ENCODE measurements at places on chromosomes 12 and 14. TPM values are rescaled to one million over a fixed set of nuclear protein-coding genes. Genes with fewer than 3 reads are reported as not detected.

TMEM106C gene
- total RNA-seq, result 30.0 TPM

- DNase-seq, result no peak
Observed at GRCh38 chr12:19792028-19792427, 352.7 kb downstream of the AEBP2 start.

DNA sequence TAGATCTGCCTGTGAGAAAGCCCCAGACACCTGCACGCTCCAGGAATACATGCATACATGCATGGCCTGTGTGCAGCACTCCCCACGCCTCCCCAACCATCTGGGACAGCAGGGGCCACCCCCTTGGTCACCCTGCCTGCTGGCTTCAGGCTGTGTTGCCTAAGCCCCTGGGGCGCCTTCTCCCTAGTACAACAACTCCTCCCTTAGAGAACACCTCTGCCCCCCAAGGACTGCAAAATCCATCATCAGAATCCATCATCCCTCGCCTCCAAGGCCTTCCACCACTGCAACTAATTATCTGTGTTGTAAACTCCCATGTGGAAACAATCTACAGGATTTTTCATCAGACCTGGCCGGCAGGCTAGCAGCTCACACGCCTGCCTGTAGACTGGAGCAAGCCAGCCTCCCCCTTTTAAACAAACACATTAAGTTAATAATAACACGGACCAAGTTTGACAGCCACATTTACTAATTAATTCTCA is 36.8 kb downstream of the ZFP36L1 start:
- DNase-seq, result no peak

DNA sequence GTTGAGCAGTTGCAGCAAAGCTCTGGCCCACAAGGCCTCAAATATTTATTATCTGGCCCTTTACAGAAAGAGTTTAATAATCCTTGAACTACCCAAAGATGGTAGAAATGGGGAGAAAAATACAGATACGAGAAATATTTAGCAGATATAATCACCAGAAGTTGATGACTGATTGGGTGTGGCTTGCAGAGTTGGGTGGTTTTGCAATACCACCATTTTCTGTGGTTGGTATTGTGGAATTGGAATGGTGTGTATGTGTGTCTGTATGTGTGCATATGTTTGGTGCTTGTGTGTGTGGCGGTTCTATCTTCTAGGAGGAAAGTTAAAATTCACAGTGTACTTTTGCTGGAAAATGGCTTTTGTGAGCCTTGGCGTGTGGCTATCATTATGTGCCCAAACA is 85.4 kb upstream of the MANSC4 start:
- DNase-seq, result peak; percentile 70

DNA sequence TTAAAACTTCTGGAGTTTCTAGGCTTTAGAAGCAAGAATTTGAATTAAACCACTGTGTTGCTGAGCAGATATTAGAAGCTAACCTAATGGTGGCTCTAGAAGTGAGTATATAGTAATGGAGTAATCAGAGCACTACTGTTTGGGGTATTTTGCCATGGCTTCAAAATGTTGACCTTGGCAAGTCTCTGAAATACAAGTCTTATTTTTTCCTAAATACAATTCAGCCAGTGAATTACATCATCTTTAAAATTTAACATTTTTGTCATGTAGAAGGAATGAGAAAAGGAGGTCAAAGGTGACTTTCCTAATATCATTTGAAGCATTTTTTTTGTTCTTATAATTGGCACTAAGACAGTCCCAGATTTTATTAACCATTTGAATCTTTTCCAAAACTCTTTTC is 25.2 kb downstream of the PMCH start:
- DNase-seq, result peak; percentile 46

C1QL4 gene
- total RNA-seq, result 0.09 TPM

GRCh38 chr14:37870170-37870569 is 274.7 kb downstream of the TTC6 start:
- DNase-seq, result no peak

NRL gene
- 0.70 TPM for total RNA-seq

- DNase-seq, result peak; percentile 94
Observed at GRCh38 chr12:121399391-121400331, at the start of gene RNF34. RNF34 (plus strand) TSS chr12:121400118; CDS start chr12:121400213, 95 bp downstream.

DNA sequence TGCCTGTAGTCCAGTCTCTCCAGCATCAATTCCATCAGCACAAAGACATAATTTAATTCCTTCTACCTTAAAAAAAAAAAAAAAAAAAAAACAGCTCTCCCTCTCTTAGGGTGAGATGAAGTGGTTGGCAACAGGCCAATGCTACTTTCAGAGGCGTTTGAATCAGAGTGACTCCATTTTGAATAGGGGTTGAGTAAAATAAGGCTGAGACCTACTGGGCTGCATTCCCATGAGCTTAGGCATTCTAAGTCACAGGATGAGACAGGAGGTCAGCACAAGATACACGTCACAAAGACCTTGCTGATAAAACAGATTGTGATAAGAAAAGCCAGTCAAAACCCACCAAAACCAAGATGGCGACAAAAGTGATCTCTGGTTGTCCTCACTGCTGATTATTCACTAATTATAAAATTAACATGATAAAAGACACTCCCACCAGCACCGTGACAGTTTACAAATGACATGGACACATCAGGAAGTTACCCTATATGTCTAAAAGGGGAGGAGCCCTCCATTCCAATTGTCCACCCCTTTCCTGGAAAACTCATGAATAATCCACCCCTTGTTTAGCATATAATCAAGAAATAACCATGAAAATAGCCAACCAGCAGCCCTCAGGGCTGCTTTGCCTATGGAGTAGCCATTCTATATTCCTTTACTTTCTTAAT is 6.9 kb upstream of the TCL1B start:
- no peak for DNase-seq

DNA sequence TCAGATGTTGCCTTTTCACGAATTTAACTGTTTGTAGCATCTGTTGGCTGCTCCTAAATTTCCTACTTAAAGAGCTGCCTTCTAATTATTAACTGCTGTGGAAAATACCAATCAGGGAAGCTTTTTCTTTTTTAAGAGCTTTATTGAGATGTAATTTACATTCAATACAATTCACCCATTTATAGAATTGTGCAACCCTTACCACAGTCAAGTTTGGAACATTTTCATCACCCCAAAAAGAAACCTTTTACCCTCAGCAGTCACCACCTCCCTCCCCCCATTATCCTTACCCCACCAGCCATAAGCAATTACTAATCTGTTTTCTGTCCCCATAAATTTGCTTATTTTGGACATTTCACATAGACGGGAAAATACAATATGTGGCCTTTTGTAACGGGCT is 1.4 kb downstream of the PCNX4 start:
- DNase-seq, result no peak

GRCh38 chr14:42378274-42378673 is 771.6 kb downstream of the LRFN5 start:
- no peak for DNase-seq

DNA sequence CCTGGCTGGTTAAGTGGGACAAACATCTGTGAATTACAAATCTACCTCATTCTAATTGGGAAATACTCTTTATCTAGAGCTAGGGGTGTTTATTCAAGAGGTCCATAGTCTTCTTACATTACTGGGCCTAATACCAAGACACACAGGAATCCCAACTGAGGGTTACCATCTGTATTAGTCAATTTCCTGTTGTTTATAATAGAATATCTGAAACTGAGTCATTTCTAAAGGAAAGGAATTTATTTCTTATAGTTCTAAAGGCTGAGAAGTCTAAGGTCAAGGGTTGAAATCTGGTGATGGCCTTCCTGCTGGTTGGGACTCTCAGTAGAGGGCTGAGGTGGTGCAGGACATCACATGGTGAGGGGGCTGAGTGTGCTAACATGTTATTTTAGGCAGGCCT is 36.0 kb downstream of the RTRAF start:
- peak; percentile 98 for DNase-seq

DNA sequence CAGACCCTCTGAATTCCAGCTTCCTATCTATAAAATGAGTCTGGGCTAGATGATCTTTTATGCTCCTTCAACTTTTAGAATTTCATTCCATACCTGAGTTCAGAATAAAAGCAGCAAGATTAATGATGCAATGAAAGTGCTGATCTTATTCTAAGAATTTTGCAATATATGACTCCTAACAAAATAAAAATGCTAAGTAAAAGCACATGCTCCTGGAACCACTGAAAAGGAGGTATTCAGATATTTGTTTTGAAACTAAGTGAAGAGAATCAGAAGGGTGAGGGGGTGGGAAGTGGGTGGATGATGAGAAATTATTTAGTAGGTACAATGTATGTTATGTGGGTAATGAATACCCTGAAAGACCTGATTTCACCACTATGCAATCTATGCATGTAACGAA is 216.6 kb downstream of the PTPRO start:
- no peak for DNase-seq

GRCh38 chr12:26696048-26696612 is 136.9 kb downstream of the ITPR2 start:
- DNase-seq, result no peak

DNA sequence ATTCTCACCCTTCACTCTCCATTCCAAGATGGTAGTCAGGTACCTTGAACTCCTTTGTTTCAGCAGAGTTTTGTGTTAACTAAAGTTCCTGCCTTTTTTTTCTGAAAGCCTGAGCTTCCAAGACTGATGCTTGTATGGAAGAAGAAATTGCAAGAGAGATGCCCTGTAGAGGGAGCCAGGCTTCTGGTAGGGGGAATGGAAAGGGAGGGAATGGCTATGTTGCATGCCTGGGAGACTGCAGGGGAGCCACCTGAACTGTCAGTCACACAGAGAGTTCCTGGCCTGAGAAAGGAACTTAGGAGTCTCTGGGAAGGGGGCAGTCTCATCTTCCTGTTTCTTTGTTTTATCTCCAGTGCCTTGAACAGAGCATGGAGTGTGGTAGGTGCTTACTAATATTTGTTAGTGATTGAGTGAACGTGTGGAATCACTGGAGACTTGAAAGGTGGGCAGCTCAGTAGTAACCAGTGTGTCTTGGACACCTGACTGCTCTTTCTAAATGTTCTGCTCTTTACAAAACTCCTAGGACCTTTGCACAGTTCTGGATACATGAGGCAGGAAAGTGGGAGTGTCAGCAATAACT is 132.2 kb downstream of the ANO4 start:
- DNase-seq, result peak; percentile 15

VRTN gene
- 0.14 TPM for total RNA-seq

GRCh38 chr14:77979666-77980351 is 179.9 kb downstream of the ADCK1 start:
- DNase-seq, result peak; percentile 51

CIDEB gene
- not detected for total RNA-seq

SLCO1B1 gene
- not detected for total RNA-seq

GPR132 gene
- 2.2 TPM for total RNA-seq

- DNase-seq, result no peak
Observed at GRCh38 chr14:74838166-74838565, 37.8 kb downstream of the PROX2 start.

DNA sequence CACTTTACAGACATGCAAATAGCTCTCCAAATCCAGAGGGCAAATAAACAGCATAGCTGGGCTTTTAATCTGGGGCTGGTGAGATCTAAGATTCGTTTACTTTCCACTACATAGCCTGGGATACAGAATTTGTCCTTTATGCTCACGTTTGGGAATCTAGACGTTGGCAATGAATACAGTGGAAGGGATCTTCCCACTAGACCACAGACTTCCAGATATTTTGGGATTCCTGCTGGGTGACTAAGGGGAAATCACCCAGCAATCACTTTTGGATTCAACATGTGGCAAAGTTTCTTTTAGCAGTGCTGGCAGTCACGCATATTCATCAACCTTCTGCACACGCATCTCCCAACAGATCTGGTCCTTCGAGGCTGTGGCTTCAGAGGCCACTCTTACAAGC is 23.5 kb downstream of the APPL2 start:
- peak; percentile 84 for DNase-seq

- no peak for DNase-seq
Observed at GRCh38 chr14:35576260-35576659, 42.3 kb downstream of the INSM2 start.

Measured in astrocyte (in vitro differentiated cells and primary cell).